Activated CD4-positive, alpha-beta T cell treated with anti-CD3 and anti-CD28 coated beads, Interleukin-2, Interleukin-4, amounts not matched to agents 100 ng/mL and 50 ng/mL, durations not matched to agents 16 hours and 8 hours (primary cell): ENCODE measurements at places on chromosomes 3 and 15.

GRCh38 chr15:35136321-35137189 lies 51.5 kb upstream of the NANOGP8 start:
- DNase-seq: no peak

- DNase-seq: no peak
Measured at GRCh38 chr3:159866201-159866746, 122.4 kb upstream of the IL12A start.

- no peak for DNase-seq
Measured at GRCh38 chr15:78368651-78369050, 28.5 kb downstream of the CRABP1 start.

GRCh38 chr15:76986743-76987142 lies 8.2 kb upstream of the PSTPIP1 start:
- DNase-seq: no peak

GRCh38 chr3:126087552-126088175 lies 3.7 kb upstream of the SLC41A3 start:
- no peak for DNase-seq

- DNase-seq: no peak
Measured at GRCh38 chr15:48049736-48050135, 71.1 kb upstream of the SLC24A5 start.

DNA sequence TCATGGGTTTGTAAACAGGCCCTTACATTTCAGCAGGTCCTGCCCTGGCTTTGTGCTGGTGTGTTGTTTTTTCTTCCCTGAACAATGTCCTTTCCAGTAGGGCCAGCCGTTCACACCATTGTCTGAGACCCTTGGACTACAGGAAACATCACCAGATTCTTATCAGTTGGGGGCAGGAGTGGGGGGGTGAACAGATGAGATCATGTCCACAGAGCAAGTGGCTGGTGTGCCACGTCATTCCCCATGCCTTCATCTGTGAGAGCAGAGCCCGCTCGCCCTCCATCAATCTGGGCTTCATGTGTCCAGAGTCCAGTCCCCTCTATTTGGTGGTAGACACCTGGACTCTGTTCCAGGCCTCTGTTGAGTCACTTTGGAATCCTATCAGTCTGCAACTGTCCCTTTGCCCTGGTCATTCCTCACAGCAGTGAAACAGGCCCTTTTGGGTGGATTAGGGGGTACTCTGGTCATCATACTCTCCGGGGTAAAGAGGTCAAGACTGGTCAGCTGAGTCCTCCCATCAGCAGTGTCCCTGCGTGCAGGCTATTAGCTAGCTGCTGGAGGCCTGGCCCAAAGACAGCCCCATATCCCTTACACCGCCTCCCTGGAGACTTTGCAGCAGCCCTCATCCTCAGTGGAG lies 15.0 kb downstream of the SEMA3G start:
- DNase-seq: no peak

DNA sequence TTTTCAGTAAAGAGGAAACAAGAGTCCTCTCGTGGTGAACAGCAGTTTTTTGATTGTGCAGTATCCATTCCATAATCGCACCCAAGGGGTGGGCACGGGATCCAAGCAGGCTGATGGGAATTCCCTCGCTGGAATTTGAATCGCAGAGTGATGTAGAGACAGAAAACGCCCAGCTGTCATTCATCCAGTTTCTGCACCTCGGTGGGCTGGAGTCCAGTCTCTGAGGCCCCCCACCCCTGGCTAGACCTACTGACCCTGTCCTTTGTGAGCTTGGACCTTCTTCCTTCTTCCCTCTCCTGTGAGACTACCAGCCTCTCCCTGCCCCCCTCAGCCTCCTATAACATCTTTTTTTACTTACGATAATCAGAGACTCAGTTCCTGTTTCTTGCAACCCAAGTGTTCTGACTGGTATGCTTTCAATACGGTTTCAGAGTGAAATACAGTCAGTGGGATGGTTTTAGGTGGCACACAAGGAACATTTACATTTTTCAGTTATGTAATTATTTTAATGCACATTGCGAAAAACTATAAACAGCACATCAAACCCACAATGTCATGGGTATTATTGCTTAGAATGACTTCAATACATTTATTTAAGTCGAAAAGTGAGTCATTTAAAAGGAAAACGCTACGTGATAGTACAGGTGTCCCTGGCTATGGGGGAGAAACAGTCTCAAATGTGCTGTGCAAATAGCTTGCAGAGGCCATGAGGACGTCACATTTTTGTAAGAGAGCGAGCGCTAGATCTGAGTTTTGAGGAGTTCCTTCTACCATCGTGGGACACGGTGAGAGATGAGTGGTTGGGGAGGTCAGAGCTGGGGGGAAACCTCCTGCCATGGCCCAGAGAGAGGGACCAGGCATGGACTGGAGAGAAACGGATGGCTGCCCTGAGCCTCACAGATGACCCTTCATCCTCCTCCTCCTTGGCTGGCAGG lies 37.5 kb upstream of the CHST2 start:
- DNase-seq: peak; percentile 61

GRCh38 chr3:139560411-139560810 lies 20.9 kb upstream of the RBP1 start:
- no peak for DNase-seq

GRCh38 chr3:131962982-131963381 lies 71.8 kb downstream of the CPNE4 start:
- DNase-seq: no peak

DNA sequence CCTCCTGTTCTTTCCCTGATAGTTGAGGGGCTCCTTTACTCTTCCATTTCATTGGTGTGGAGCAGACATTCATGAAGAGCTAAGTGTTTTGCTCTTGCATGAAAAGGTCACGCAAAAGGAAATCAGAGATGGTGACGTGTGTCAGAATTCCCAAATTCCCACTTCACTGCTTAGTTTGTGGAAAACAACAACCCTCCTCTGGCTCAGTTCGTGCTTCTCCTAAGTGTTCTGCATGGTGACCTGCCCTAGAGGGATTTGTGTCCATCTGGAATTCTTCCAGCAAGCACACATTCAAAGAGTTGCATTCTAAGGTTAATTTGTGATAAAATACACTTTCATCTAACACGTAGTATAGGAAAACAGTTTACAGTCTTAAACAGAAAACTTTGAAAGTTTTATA lies 95.6 kb downstream of the IMPG2 start:
- DNase-seq: no peak

DNA sequence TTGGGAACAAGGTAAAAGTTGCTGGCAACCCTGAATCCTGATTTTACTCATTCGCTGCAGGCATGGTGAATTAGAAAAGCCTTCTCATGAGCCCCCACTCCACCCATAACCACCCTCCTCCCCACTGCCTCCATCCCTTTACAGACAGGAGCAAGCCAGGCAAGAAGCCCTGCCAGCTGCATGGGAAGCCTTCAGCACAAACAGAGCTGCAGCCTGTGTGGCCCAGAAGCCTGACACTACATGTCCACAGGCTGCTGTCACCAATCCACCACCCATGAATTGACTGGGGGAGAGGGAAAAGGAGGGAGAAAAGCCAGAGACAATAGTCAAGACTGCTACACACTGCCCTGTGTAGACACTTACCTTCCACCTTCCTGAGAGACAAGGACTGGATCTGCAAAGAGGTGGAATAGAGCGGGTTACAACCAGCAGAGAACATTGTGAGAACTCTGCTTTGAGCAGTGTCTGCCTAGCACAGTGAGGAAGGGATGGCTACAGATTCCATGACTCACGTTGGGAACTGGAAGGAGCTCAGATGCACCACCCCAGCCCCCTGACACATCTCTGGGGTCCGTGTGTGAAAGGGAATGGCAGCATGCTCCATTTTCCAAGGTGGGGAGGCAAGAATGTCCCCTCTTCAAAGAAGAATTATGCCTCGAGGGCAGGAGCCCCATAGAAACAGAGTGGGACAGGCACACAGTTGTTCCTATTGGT lies 33.9 kb downstream of the DZIP1L start:
- no peak for DNase-seq

- no peak for DNase-seq
Measured at GRCh38 chr3:85785766-85786165, 827.0 kb downstream of the CADM2 start.

- no peak for DNase-seq
Measured at GRCh38 chr3:105800320-105800719, 68.5 kb downstream of the CBLB start.

DNA sequence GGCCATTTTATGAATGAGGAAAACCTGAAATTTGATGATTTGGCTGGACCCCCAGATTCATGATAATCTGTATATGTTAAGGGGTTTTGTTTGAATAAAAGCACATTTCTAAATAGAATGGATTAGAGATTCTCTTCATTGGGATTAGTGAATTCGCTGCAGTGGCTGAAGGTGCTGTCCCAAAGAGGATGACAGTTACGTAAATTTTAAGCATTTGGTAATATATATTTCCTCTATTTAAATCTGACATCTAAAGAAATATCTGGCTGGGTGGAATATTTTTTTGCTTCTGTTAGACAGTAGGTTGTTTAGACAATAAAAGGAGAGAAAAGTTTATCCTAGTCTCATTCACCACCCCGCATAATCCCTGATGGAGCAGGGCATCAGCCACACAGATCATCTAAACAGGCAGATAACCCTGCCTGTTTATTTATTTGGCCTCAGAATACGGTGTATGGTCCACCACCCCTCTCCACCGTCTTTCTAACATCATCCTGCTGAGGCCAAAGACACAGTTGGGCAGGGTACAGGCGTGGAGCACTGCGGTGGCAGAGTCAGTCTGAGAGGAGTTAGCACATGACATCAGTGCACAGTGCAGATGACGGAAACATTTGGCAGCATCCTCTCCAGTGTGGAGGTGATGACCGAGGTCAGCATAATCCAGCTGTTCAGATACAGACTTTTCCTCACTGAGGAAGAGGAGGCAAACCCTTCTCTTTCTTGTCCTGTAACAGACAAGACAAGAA lies 20.4 kb upstream of the NFKBIZ start:
- peak; percentile 67 for DNase-seq

GRCh38 chr3:183572935-183573334 lies 17.4 kb upstream of the KLHL6 start:
- no peak for DNase-seq

- no peak for DNase-seq
Measured at GRCh38 chr15:64398575-64398974, 10.9 kb downstream of the TRIP4 start.

GRCh38 chr15:89533861-89534544 lies 37.6 kb upstream of the RHCG start:
- no peak for DNase-seq

GRCh38 chr3:52420388-52420787 lies 24.5 kb downstream of the SEMA3G start:
- no peak for DNase-seq

- no peak for DNase-seq
Measured at GRCh38 chr3:25182794-25183193, 245.3 kb upstream of the RARB start.

DNA sequence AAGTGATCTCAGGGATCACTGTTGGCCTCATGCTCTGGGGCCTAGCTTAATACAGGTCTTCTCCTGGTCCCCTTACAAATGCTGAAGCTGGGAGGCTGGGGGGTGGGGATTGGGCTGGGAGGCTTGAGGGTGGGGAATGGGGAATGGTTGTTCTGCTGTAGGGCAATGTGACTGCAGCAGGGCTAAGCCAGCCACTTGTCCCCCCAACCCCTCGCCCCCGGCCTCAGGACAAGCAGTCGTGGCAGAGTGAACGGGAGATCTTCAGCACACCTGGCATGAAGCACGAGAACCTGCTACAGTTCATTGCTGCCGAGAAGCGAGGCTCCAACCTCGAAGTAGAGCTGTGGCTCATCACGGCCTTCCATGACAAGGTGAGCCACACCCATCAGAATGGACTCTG lies 17.2 kb upstream of the EXOG start:
- DNase-seq: no peak

DNA sequence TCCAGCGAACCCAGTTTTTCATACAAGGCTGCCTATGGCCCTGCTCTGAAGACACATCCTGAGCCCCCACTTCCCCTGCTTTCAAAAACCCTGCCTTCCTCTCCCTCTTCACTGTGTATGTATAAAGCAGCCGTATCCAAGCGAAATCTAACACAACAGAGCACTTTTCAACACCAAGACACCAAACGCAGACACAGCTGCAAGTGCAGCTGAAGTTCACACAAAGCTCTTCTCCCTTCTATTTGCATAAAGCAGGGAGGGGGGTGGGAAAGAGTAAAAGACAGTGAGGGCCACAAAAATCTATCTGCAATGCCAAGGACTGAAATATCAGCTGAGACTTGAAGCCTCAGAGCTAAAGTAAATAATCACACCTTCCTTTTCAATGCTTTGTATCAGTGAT lies 35.1 kb upstream of the CSPG5 start:
- DNase-seq: no peak

GRCh38 chr3:52167240-52167639 lies 13.0 kb upstream of the POC1A start:
- DNase-seq: no peak

DNA sequence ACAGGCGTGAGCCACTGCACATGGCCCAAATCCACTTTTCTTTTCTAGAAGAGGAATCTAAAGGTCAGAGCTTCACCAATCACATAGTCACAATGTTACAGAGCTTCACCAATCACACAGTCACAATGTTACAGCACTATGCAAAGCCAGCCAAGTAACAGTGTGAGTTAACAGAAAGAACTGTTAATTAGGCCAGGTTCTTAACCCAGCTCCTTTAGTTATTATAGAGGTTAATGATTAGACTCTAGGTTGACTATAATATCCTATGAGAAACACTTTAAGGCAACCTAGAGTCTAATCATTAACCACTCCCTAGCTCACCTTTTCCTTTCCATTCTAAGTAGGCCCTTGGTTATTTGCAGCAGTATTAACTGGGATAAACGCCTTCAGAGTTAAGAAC lies 54.0 kb downstream of the TASOR start:
- no peak for DNase-seq

DNA sequence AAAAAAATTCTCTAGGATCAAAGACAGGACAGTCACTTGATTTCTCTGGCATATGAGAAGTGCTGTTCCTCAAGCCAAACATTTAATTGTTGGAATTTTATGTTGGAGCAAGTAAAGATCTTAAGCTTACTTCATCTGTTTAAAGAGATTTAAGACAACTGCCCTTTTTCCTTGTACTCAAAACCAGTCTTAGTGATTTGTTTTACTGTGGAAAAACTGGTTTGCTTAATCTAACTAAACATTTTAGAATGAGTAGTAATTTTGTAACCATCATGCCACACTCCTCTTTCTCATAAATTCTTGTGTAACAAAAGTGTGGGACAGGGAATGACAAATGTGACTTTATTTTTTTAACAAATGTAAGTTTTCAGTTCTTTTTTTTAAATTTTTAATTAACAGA lies 18.4 kb downstream of the PRKCI start:
- DNase-seq: no peak

DNA sequence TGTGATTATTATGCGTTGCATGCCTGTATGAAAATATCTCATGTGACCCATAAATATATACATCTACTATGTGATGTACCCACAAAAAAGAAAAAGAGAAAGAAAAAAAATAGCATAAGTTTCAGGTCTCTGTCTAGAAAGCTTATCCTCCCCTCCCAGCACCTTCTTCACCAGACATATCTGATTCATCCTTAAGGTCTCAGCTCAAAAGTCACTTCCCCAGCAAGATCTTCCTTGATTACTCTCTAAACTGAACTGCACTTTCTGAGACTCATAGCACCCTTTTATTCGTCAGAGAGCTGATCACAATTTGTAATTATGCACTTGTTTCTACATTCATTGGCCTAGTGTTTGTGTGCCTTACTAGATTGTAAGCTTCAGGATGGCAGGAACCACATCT lies 11.1 kb upstream of the PTPN9 start:
- no peak for DNase-seq

GRCh38 chr3:98262046-98262445 lies 2.0 kb upstream of the OR5H6 start:
- no peak for DNase-seq
